ENCODE measurements at places on chromosomes 12 and 14.

- DNase-seq: no peak
Measured at GRCh38 chr14:80108430-80108829, 102.9 kb downstream of the DIO2 start.

- DNase-seq: no peak
Measured at GRCh38 chr12:98894412-98895085, 249.5 kb downstream of the APAF1 start.

GRCh38 chr12:121538699-121539061 lies 42.1 kb downstream of the KDM2B start:
- no peak for DNase-seq

GRCh38 chr14:69043596-69044260 lies 64.6 kb upstream of the ACTN1 start:
- DNase-seq: no peak

DNA sequence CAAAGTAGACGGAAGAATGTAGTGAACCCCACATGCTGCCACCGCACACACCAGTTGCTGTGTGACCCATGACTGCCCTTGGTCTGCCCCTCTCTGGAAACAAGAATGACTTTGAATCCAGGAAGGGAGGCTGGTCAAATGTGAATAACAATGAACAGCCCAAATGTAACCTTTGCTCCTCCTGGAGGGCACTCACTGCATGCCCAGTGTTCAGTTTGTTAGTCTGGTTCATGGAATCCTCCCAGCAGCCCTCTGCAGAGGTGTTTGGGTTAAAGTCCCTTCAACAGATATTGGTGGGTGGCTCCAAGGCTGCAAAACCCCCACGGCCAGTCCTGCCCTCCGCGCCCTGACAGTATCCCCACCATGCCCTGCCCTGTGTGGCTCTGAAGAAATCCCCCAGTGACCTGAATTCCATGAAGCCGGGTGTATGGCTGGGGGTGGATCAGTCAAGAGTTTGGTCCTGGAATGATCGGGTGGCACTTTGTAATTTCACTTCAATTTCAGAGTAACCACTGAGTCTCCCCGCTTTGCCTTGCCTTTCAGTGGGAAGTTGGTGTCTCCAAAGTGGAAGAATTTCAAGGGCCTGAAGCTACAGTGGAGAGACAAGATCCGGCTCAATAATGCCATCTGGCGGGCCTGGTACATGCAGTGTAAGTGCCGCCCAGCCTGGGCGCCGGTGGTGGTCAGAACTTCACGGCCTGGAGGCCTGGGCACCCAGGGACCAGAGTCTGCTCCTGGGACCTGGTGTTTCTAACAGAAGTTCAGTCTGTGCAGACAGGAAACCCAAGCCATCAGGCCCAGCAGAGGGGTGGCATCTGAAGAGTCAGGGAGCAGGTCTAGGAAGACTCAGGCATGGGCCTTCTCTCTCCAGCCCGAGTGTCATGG lies 47.1 kb downstream of the IL31 start:
- no peak for DNase-seq
